ENCODE measurements at places on chromosomes 6 and 20. TPM values are rescaled to one million over a fixed set of nuclear protein-coding genes. Genes with fewer than 3 reads are reported as not detected.

DNA sequence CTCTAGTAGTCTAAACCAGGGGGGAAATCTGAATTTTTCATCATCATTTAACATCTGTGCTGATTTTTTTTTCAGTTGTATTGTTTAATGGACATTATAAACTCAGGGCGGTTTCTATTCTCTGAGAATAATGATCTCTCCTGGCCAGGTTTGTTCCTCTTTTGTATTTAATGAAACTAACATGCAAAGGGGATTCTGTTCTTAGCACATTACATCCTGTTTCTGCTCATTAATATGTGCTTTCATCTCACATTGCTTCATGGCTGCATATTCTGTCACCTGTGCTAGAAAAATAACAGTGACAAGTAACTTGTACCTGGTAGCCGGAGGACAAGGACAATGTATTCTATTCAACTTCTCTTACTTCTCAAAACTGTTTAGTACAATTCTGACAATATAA is 806 bp downstream of the HLA-DOB start:
- DNase-seq, result peak; percentile 61

PERP gene
- 1.1 TPM for total RNA-seq

DNA sequence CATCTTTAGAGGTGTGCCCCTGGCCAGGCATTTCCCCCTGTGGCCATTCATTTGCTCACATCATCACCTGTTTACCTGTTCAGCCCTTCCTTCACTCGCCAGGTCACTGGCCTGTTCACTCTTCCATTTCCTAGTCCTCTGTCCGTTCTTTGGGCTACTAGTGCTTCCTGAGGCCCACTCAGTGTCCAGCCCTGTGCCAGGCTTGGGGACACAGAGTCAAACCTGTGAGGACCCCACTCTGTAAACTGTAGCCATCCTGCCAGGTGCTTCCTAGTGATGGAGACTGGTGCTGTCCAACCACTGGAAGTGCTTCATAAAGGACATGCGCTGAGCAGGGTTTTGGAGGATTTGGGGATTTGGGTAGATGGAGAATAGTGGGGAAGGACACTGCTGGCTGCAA is 3.5 kb downstream of the DLGAP4 start:
- no peak for DNase-seq

DNA sequence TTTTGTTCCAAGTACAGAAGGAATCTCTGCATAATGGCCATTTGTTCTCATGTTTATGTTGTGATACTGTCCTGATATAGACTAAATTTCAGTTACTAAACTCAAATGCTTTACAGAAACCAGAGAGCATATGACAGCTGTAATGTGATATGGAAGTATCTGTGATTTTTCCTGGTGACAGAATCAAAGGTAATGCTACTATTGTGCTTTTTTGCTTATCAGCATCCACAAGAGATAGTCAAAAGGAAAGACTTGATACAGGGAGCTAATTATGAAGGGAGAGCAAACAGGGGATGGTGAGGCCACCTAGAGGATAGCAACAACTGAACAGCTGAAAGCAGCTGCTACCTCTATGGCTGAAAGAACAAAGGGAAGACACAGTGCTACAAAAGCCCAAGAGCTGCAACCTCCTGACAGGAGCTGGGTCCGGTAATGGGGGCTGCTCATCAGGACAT is 181.4 kb downstream of the PHF3 start:
- no peak for DNase-seq

GRCh38 chr6:168726312-168726856 is 285.4 kb downstream of the SMOC2 start:
- DNase-seq, result no peak

DNA sequence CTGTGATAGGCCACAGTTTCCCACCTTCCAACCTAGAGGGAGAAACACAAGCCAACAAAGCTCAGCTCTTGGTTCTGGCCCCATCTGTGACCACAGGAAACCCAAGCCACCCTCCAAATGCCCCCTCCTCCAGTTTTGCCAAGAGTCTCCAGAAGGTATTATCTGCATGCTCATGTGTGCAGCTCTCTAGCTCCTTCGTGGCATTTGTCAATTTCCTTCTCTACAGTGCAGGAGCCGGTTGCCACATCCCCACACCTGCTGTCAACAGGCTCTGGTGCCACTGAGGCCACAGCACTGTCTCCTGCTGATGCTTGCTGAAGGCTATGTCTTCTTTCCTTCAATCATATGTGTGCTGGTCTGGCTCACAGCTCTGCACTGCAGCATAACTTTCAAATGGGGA is 177.2 kb downstream of the CLIC5 start:
- no peak for DNase-seq

GRCh38 chr6:13694562-13694961 is 17.1 kb downstream of the RANBP9 start:
- DNase-seq, result no peak

GRCh38 chr20:45621593-45621992 is 7.9 kb upstream of the WFDC10A start:
- DNase-seq, result no peak

- no peak for DNase-seq
Measured at GRCh38 chr6:106442395-106442794, 81.9 kb downstream of the CRYBG1 start.

DNA sequence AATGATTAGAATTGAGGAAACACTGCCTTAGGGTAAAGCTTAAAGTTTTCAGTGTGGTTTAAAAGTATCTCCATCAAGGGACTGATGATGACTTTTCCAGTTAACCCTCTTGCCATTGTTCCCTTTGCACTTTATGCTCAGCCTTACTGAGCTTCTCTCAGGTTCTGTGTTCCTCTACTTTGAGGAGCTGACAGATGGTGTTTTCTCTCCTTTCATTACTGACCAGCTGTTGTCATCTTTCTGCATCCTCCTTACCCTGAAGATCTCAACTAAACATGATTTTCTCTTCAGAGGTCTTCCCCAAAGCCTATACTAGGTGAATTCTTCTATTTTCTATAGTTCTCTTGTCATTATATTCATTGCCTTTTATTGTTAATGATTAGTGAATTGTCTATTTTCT is 475.6 kb upstream of the SYNCRIP start:
- no peak for DNase-seq

- no peak for DNase-seq
Measured at GRCh38 chr6:145809211-145809610, 5.4 kb downstream of the FBXO30 start.

DNA sequence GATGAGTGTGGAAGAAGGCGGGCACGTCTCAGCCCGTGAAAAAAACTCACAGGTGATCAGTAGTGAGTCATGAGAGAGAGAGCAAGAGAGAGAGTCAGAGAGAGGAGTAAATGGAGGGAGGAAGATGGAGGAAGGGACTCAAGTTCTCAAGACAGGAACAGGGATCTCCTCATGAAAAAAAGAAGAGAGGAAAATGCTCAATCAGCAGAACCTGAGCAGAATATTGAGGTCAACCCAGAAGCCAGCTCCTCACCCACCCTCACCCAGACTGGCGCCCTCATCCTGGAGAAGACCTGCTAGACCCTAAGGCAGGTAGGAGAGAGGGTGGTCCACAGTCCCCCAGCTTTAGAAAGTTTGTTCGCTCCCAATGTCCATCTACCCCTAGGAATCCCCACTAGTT is 4.8 kb downstream of the UBD start:
- no peak for DNase-seq

DNA sequence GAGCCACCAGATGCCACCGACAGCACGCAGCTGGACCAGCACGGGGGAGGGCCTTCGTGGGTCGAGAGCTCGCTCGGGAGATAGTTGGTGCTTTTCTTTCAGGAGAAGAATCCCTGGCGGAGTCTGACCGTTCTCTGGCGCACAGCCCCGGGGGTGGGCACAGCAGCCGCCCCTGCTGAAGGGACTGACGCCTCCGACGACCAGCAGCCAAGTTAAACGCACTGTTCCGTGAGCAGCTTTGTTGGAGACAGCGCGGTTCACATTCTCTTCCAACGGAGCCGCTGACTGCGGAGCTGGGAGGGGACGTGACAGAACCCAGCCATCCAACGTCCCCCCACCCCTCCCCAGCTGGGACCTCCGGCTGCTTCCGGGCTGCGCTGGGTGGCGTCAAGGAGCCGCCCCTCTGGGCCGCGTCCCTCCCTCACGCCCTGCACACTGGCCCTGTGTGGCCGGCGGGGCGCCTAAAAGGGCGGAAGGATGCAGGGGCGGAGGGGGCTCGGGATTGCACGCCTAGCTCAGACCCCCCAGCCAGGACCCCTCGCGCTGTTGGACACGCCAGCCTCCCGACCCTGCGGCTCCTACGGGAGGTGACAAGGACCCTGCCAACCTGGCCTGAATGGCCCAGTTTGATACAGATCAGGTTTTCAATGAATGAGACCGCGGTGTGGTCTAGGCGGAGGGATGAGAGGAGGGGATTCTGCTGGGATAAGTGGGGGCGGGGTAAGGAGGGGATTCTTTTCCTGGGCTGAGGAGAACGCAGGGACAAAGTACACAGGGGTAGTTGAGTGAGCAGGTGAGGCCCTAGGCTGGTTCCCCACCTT is 36.4 kb upstream of the KHDC1 start:
- DNase-seq, result no peak

DNA sequence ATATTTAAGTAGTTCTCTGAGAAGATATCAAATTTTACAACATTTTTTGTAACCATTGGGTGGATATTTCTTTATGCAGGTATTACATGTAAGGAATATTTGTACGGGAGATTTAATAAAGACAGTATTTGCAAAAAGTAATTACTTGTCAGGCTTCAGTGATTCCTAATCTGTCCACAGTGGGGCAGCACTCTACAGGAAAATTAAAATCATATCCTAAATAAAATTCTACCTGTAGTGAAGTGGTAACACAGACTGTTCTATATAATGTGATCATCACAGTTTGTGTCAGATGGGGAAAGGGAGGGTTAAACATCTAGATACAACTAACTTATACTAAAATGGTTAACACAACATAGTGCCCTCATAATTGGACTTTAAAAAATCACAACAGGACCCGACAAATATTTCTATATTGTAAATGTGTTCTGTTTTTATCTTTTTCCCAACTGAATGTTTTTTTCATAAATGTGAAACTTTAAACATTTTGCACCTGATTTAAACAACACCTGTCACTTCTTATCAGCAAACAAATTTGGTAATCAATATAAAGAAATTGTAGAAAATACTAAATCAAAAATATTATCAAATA is 145.6 kb upstream of the MANEA start:
- no peak for DNase-seq

- no peak for DNase-seq
Measured at GRCh38 chr20:35461620-35462019, 6.2 kb downstream of the CEP250 start.

DNA sequence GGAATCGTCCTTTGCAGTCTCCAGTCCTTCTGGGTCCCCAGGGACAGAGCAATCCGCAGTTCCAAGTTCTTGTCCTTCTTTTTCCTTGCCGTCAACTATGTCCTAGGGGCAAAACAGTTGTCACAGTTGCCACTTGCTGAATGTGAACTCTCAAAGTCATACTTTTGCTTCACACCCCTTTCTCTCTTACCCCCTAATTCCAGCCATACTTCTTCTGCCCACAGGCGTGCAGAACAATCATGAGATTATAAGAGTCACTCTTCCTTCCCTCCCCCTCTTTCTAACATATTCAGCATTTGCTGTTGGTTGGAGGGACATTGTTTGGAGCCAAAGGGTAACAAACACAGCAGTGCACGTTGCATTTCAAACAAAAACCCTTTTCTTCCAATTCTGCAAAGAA is 74.4 kb downstream of the BCAS1 start:
- no peak for DNase-seq

TUBB2B gene
- 55.4 TPM for total RNA-seq

GSTA2 gene
- total RNA-seq, result not detected

PLN gene
- total RNA-seq, result not detected
